GM23338 (cell line): ENCODE measurements at places on chromosomes 16 and 17.

DNA sequence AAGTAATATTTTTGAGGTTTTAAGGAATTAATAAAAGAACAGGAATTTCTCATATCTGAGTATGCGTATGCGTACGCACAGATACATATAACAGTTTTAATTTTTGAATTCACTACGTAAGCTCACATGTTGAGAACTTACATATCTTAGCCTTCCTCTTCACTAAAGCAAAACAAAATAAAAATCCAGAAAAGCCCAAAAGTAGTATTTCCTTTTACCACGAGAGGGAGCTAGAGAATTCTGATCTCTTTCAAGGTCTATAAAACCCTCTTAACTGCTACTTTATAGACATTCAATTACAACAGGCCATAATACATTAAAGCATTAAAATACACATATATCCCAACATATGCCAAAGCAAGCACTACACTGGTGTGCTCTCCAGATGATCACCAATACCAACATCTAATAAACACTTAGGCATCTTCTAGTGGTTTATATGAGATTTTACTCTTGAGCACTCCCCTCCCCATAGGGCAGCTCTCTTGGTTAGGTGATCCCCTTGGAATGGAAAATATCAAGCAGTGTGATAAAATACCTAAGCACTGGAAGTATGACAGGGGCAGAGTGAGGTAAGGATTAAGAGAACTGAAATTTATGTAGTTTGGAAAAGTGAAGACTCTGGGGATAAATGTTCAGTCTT is 94.0 kb downstream of the SKAP1 start:
- peak; percentile 64 for DNase-seq

DNA sequence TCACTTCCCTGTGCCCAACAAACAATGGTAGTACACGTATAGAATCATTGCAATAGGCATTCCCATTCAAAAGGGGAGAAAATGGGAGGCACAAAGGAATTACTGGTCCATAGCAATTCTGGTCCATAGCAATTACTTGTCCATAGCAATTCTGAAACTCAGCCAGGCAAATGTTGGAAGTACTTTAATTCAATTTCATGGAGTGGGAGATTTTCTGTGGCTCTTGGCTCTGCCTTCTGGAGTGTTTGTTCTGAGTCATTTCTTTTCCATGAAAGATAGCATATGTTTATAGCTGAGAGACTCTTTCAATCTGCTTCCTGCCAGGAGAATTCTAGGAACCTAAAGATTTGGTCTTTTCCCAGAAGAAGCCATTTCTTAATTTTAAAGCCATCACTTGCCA is 182.8 kb upstream of the ELAC2 start:
- DNase-seq: no peak

- DNase-seq: no peak
Observed at GRCh38 chr16:80664226-80664625, 123.4 kb downstream of the DYNLRB2 start.

- DNase-seq: peak; percentile 70
Observed at GRCh38 chr16:50368410-50369132, at the start of gene BRD7. BRD7 (minus strand) TSS chr16:50368988; CDS start chr16:50368774, 214 bp downstream.

- DNase-seq: no peak
Observed at GRCh38 chr16:72952811-72953271, 95.1 kb downstream of the ZFHX3 start.

- DNase-seq: no peak
Observed at GRCh38 chr16:58046054-58046881, 20.7 kb downstream of the MMP15 start.

GRCh38 chr16:27417047-27417671 is 15.2 kb downstream of the IL21R start:
- DNase-seq: no peak

DNA sequence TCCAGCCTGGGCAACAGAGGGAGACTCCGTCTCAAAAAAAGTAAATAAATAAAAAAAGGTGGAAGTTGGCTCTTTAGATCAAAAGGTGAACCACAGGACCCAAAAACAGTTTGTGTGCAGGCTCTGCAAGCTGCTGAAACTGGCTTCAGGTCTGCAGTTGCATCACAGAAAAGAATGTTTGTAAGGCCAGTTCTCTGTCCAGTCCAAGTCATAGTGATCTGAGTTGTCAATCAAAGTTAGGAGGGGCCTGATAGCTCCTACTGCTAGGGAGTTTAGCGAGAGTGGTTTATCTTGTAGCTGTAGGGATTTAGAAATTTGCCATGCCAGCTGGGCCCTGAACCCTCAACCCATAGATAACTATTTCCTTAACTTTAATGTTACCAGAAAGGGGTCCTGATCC is 101.2 kb upstream of the CACNG5 start:
- no peak for DNase-seq

GRCh38 chr17:69524854-69525253 is 110.4 kb downstream of the MAP2K6 start:
- no peak for DNase-seq

- no peak for DNase-seq
Observed at GRCh38 chr17:27978689-27979175, 63.7 kb upstream of the NLK start.

DNA sequence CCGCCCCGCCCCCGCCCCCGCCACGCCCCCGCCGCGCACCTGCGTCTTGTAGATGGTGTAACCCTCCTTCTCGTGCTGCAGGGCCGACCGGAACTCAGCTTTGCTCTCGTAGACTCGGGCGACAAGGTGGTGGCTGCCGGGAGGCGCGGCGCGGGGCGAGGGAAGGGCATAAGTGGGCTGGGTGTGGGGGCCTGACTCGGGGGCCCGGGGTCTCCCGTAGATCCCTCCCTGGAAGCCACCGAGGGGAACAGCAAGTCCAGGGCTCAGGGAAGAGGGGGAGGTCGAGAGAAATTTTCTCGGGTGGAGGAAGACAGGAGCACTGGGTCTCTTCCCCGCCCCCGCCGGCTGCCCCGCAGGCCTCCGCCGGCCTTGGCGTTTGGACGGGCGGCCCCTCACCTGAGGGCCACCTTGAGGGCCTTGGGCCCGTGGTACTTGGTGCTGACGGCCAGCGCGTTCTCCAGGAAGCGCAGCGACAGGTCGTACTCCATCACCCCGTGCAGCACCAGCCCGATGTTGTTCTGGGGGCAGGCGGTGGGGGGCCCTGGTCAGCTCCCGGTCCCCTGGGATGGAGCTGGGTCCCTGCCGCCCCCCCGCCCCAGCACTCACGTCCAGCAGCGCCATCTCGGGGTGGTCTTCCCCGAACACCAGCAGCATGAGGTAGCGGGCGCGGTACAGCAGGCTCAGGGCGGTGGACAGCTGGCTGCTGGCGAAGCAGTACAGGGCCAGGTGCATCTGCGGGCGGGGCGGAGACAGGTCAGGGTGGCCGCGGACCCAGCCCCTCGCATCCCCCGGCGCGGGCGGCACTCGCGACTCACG is 19.4 kb downstream of the CLUH start:
- DNase-seq: peak; percentile 78

DNA sequence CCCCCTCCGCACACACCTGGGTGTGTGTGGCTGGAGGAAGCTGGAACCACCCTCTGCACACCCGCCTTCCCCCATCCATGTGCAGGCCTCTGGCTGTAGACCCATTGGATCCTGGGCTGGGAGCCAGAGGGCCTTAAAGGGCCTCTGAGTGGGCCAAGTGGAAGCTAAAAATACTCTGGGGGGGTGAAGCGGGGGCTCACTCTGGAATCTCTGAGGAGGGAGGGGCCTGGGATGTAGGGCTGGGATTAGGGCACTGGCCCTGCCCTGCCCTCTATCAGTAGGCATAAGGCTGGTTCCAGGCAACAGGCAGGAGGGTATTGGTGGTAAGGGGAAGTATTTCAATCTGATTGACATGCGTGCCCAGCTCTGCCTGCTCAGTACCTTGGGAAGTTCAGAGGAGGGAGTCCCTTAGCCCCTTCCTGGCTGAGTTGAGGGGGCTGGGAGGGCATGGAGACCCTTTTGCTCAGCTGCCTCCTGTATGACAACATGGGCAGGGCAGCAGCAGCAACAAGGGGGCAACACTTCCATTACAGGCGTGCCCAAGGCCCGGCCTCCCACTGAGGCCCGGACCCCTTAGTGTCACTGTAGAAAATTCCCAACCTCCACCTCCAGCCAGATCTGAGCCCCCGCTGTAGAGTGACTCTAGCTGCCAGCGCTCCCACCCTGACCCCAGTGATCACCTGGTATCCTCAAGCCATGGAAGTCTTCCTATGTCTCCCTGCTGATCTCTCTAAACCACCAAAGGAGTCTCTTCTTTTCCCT is 5.2 kb downstream of the ITGA3 start:
- DNase-seq: no peak

- no peak for DNase-seq
Observed at GRCh38 chr16:19213885-19214284, 45.8 kb downstream of the SYT17 start.

DNA sequence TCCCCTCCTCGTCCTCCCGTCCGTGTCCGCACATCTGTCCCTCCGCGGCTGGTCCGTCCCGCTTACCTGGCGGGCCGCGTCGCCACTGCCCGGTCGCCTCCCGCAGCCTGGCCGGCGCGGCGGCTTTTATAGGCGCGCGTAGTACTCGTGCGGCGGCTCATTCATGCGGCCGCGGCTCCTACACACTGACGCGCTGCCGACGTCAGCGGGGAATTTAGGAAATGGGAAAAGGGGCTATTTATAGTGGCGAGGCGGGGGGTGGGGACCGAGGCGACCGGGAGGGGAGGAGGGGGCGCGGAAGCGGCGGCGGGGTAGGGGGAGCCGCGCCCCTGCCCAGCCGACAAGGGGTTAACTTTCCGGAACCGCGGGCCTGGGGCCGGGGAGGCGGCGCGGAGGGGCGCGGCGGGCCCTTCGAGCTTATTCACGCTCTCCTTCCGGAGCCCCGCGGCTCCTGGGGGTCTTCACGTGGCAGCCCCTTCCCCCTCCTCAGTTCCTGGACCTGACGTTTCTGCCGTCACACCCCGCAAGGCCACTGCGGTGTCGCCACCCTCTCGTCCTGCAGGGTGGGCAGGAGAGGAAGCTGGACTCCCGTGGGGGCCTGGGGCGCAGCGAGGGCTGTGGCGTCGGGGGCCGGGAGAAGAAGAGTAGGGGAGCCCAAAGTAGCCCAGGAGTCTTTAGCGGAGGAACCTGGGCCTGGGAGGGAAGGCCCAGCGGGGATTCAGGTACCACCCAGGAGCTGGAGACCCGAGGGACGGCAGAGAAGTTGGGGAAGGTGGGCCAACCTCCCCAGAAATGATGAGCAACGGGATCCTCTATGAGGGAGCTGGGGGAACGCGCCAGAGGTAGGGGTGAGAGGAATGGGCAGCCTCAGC is 3.6 kb upstream of the HIC1 start:
- peak; percentile 77 for DNase-seq

DNA sequence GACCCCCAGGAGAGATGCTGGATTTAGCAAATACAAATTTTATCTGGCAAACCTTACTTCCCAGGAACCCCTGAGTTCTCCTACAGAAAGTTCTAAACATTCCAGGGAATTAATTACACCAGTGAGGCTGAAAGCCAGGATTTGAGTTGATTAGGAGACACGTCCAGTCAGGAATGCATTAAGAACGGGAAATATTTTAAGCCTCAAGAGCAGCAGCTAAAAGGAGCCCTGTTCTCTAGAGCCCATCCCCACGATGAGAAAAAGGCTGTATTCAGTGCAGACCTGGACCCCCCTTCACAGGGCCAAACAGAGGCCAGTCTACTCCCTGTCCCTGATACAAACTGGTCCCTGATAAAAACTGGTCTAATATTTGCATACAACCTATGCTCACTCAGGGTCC is 55.0 kb downstream of the VAT1L start:
- no peak for DNase-seq

GRCh38 chr16:83533193-83533592 is 274.6 kb upstream of the HSBP1 start:
- no peak for DNase-seq

DNA sequence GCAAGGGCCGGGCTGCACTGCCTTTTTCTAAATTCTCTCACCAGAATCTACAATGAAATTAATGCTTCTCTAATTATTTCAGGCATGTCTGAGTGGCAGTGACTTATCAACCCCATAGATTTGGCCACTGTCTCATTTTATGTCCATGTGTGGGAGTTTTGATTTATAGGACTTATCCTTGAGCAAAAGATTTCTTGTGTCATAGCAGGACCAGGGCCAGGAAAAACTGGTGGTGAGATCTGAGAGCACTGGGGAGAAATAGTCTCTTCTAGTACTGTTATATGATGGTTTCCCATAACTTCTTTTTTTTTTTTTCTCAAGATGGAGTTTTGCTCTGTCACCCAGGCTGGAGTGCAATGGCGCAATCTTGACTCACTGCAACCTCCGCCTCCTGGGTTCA is 1.5 kb upstream of the KRT23 start:
- no peak for DNase-seq

- DNase-seq: no peak
Observed at GRCh38 chr17:31371511-31372097, 19.9 kb upstream of the RAB11FIP4 start.

GRCh38 chr16:27168790-27169189 is 34.5 kb upstream of the KDM8 start:
- DNase-seq: no peak

- DNase-seq: peak; percentile 80
Observed at GRCh38 chr17:50177983-50178834, 12.4 kb downstream of the SGCA start.

GRCh38 chr16:56630134-56630533 is 2.3 kb upstream of the MT1M start:
- no peak for DNase-seq

DNA sequence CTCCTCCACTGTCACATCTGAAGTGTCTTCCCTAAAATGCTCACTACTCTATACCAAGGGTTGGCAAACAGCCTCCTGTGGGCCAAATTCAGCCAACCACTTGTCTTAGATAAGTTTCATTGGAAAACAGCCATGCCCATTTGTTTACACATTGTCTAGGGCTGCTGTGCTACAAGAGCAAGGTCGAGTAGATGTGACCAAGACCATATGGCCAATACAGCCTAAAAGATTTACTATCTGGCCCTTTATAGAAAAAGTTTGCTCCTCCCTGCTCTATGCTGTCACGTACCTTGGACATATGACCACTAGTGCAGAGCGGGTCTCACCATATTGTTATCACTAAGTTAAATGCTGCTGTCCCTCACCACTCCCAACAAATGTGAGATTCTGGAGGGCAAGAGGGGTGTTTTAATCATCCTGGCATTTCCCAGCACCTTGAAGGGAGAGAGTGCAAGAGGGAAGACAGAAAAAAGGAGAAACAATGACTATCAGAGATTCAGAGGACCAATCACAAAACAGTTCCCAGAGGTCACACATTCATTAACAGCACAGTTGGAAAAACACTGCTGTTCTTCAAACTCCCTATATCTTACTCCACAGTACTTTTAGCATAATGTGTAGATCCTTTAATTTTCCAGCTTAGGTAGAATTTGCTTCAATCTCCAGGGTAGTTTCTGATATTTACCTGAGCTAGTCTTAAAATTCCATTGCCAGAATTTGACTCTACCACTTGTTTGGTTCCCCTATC is 13.2 kb downstream of the LSM12 start:
- no peak for DNase-seq

DNA sequence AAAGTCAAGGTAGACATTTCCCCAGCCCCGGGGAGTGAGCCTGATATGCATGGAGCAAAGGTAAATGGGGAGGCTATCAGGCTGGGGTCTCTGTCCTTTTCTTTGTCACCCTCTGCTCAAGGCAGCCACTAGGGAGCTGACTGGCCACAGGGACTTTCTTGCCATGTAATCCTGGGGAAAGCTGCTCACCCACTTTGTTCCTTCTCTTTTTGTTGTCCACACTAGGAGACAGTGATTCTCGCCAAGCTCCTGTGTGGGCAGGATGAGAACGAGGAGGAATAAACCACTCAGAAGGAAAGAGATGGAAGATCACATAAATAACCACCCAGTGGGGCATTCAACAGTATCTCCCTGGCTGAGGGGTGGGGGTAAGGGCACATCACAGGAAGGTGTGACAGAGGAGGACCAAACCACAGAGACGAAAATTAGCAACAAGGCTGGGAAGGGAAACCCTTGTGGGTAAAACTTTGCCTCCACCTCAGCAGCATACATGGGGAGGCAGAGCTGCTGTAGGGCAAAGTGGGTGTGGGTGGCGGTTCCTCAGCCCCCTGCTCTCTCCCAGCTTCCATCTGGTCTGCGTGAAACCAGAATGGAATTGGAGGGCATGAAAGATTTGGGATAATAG is 26.2 kb upstream of the CCL1 start:
- no peak for DNase-seq
